HTR-8/SVneo (cell line): ENCODE measurements at places on chromosomes 5 and 9.

GRCh38 chr5:62299600-62299999, 6.4 kb upstream of the KIF2A start:
- no peak for DNase-seq

DNA sequence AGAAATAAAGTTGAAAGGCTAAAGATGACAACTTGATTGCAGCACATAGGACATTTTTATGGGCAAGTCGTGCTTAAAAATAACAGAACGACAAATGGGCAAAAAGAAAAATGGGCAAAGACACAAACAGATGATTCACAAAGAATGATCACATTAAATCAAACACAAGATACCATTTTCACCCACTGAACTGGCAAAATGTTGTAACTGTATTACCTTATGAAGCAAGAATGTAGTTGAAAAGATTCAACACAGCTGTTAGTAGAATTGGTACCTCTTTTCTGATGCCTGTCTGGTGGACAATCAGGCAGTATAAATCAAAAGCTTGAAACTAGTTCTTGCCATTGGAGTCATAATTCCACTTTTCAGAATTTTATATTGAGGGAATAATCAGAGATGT, 81.0 kb upstream of the PALM2AKAP2 start:
- peak; percentile 11 for DNase-seq

DNA sequence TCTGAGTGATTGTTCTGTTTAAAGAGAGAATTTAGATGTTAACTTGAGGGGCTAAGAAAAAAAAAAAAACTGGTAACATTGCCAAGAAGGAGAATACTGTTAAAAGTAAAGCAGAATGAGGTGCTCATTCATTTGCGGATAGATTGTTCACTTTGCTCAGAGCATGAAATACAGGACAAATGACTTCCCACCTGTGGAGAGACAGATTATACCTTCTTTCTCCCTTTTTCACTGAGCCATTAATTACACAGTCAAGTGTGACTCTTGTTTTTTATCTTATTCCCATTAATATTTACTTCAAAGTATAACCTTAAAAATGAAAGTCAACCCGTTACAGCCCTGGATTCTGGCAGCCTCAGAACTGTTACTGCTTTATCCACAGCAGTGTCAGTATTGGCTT, 264.5 kb downstream of the TAF11L14 start:
- no peak for DNase-seq

DNA sequence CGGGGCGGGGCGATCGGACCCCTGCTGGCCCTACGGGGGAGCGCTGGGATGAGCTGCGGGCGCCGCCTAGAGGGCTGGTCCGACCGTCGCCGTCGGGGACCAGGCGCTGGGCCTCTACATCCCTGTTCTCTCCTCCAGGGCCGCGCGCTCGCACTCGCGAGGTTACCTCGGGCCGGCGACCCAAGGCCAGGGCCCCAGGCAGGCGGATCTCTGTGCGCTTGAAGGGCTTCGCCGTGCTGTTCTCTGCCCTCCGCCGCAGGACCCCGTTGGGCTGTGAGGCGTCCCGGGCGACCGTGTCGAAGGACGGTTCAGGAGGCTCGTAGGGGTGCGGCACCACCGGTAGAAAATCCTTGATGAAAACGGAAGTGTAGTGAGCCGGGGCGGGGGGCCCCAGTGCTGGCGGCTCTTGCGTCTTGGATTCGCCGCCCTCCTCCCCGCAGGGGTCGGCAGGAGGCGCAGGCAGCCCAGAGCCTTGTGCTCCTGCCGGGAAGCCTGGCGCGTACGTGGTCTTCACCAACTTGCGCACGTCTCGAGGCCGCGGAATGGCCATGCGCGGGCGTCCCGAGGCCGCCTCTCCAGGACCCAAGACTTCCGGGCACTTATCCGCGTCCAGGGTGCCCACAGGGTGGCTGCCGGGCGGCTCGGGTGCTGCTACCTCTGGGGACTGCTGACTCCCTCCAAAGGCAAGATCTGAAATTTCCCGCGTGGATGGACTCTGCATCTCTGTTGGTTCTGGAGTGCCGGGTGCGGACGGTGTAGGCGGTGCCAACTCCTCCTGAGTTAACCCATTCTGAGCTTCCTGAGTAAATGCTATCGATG, 2.0 kb downstream of the PROB1 start:
- peak; percentile 80 for DNase-seq

- DNase-seq: no peak
Measured at GRCh38 chr5:118208031-118208453, 780.3 kb downstream of the DTWD2 start.
